Naive B cell (primary cell): ENCODE measurements at places on chromosomes 11 and 22. TPM values are rescaled to one million over a fixed set of nuclear protein-coding genes. Genes with fewer than 3 reads are reported as not detected.

DNA sequence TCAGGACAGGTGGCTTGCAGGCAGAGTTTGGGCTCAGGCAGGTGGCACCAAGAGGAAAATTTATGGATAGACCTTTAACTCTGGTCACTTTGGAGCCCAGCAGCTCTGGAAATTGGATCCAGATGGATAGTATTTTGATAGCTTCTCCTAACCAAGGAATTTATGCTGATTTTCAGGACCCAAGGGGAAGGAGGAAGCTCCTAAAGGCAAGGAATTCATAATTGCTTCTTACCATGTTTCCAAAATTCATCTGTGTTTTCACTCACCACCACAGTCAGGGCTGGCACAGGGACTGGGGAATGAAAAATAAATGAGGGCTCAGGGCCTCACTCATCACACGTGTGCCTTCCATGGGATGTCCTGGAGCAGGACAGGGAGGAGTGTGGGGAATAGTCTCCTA lies 317.8 kb downstream of the ST3GAL4 start:
- no peak for DNase-seq

GRCh38 chr11:64742087-64742888 lies 1.7 kb downstream of the RASGRP2 start:
- DNase-seq: no peak

- peak; percentile 99 for DNase-seq
Measured at GRCh38 chr22:23913661-23914353, 19.6 kb downstream of the MIF start.

DNA sequence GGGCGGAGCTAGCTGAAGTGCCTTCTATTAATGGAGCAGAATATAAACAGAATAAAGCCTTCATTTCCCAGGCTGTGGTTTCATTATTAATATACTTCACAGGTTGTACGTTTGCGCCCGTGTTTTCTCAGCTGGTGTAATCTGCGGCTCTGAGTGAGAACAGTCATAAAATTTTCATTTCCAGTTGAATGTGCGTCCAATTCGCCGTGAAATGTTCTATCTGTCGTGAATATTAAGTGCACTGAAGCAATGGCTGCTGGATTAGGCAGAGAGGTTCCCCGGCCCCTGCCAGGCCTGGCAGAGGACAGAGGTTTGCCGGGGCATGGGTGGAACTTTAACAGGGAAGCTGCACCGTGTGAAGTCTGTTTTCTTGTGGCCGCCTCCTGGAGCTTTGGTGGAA lies 874.4 kb downstream of the NTM start:
- no peak for DNase-seq

DNA sequence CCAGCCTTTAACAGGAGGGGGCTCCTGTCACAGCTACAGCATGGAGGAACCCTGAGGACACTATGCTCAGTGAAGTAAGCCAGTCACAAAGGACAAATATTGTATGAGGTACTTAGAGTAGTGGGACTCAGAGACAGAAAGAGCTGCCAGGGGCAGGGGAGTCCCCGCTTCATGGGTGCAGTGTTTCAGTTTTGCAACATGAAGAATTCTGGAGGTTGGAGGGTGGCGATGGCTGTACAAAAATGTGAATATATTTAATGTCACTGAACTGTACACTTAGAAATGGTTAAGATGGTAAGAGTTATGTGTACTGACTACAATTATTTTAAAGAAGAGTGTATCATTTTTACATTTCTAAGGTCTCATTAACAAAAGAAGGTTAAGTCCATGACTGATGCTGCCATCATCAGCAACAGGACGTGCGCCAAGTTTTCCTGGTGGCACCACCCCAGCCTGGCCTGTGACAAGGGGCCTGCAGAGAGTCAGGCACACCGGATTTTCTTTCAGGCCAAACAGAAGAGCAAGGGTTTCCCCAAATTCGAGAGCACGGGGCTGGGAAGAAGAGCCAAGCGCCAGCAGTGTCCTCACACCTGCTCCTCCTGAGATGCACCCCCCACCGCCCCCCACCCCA lies 22.1 kb downstream of the YPEL1 start:
- DNase-seq: no peak

DNA sequence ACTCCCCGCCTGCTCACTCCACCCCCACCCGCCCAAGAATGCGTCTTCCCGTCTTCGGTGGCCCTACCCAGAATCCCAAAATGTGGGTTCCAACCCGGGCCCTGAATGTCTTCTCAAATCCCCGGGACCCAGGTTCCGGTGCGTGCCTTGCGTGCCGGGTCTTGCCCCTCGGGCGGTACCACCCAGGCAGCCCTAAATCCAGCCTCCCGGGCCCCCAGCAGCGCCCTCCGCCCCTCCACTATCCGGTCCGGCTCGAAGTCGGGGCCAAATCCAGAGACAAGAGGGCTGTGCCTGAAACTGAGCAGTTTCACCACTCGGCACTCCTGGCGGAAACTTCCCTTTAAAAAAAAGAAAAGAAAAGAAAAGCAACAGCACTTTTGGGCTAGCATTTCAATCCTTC lies 16.3 kb upstream of the CCT8L2 start:
- DNase-seq: no peak

GRCh38 chr11:85310479-85310878 lies 316.7 kb downstream of the DLG2 start:
- DNase-seq: peak; percentile 18

DNA sequence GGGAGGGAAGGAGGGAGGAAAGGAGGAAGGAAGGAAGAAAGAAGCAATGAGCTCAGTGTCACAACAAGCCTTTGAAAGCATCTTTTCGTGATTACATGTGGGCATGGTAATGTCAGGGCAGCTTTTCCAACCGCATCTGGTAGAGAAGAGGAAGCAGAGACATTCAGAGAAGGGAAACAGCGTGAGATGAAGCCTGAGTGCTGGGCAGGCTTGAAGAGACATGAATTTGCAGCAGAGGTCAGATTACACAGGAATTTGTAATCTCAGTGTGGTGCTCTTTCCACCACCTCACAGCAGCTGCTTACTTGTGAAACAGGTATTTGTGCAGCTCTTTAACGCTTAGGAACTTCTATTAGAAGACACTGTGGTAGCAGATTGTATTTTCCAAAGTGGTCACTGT lies 289.5 kb upstream of the C11orf87 start:
- no peak for DNase-seq

- DNase-seq: no peak
Measured at GRCh38 chr11:125649465-125650166, 24.7 kb downstream of the CHEK1 start.

DNA sequence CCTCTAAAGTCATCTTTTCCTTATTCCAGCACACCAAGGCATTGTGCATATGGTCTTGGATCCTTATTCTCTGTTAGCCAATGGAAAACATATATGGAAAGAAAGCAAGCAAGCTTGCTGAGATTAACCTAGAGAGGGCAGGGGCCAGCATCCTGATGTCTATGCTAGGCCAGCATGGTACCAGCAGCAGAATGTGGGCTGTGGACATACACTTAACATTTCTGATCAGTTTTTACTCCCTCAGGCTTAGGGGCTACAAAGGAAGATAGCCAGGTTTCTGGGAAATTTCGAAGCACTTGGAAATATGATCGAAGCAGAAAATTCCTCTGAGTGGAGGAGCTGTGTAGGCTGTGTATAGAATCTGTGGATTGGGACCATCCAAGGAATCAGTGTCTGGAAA lies 67.0 kb downstream of the ST3GAL4 start:
- DNase-seq: no peak

The CADM1 gene
- not detected for polyA plus RNA-seq

The E2F8 gene
- polyA plus RNA-seq: not detected

The MUC2 gene
- not detected for polyA plus RNA-seq
